Natural killer cell (primary cell): ENCODE measurements at places on chromosomes 13 and 19. TPM values are rescaled to one million over a fixed set of nuclear protein-coding genes. Genes with fewer than 3 reads are reported as not detected.

- DNase-seq: no peak
- no peaks in the 10 kb centered on the region for H3K27me3 ChIP-seq
- peaks cover 18% of the 10 kb centered on the region for H3K4me1 ChIP-seq
- H3K27ac ChIP-seq: peak overlapping the region; percentile 36
- H3K36me3 ChIP-seq: no peaks in the 10 kb centered on the region
- no peak overlapping the region for H3K4me3 ChIP-seq
Measured at GRCh38 chr19:17743874-17744580, 7.2 kb upstream of the FCHO1 start.

ZNF527 gene
- 9.9 TPM for total RNA-seq

DNA sequence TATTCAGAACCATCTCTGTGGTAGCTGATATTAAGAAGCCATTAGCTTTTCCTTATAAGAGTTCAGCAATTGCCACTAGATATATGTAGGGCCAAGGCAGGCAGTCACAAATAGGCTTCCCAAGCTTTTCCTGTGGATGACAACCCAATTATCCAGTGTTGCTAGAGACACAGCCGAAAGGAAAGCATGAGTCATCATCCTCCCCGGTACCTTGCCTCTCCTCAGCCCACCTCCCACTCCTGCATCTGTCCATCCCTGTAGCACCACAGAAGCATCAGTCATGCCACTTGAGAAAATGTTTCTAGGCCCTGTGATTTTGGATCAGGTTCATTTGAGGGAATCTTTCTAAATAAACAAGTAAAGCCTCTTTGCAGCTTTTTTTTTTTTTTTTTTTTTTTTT lies 204.3 kb downstream of the DNAJC15 start:
- no peak for DNase-seq
- no peak overlapping the region for H3K27ac ChIP-seq
- no peak overlapping the region for H3K4me3 ChIP-seq
- H3K36me3 ChIP-seq: no peaks in the 10 kb centered on the region

GRCh38 chr13:87779426-87779825 lies 108.3 kb downstream of the SLITRK5 start:
- no peaks in the 10 kb centered on the region for H3K4me1 ChIP-seq
- DNase-seq: no peak
- H3K27ac ChIP-seq: no peak overlapping the region

DNA sequence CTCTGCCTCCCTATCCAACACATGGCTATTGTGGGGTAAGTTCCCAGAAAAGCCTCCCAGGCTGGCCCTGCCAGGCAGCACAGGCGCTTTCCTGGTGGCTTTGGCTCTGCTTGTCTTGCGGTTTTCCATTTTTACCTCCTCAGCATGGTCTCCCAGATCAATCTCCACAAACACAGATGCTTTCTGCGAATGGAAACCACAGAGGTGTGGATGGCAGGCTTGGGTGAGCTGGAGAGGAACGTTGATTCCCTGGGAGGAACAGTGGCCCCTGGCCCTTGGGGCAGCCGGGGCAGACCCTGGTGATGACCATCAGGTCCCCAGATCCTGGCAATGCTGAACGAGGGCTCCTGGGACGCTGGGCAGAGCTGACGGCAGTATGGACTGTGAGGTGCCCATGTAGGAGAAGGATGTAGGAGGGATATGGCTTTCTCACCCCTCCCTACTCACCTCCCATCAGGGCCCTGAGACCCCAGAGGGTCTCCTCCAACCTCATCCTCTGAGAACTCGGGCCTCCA lies 6.6 kb downstream of the C13orf46 start:
- no peak for DNase-seq
- H3K27me3 ChIP-seq: no peaks in the 10 kb centered on the region
- no peak overlapping the region for H3K4me3 ChIP-seq
- no peaks in the 10 kb centered on the region for H3K4me1 ChIP-seq
- H3K36me3 ChIP-seq: peaks cover 19% of the 10 kb centered on the region

GRCh38 chr19:5587071-5587455 lies 19.3 kb upstream of the TINCR start:
- no peaks in the 10 kb centered on the region for H3K27me3 ChIP-seq
- H3K4me3 ChIP-seq: no peak overlapping the region
- H3K4me1 ChIP-seq: peaks cover 17% of the 10 kb centered on the region
- DNase-seq: no peak
- peaks cover 46% of the 10 kb centered on the region for H3K36me3 ChIP-seq
- no peak overlapping the region for H3K27ac ChIP-seq

GRCh38 chr19:31185261-31185660 lies 164.0 kb downstream of the TSHZ3 start:
- H3K36me3 ChIP-seq: no peaks in the 10 kb centered on the region
- H3K4me3 ChIP-seq: no peak overlapping the region
- H3K27ac ChIP-seq: no peak overlapping the region
- no peaks in the 10 kb centered on the region for H3K27me3 ChIP-seq
